ENCODE measurements at places on chromosomes 1 and 21.

DNA sequence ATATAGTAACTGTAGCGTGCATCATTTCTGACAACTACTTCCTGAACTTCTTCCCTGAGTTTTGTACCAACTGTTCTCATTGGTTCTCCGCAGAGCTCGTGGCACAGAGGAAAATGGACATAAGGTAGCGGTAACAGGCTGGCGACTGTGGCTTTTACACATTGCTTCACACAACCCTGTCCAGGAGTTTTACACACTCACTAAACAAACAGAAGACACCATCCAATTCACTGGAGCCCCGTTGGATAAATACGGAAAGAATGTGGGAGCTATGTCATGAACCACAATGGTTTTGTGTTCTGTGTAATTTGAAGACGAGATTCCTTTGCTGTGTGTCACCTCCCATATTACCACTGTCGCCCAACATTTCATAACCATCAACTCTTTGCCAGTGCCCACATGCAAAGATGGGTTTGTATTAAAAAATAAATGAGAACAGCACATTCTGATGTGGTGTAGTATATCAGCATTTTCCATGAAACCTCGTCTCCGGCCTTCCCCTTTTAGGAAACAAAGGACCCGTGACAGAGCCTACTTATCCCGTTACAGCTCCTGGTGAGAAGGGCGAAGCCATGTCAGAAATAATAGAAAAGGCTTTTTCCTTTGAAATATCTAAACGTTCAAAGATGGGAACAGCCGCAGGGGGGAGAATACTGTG lies 47.4 kb upstream of the ENAH start:
- H3K4me1 ChIP-seq: no peaks in the 10 kb centered on the region
- no peaks in the 10 kb centered on the region for H3K36me3 ChIP-seq
- H3K4me3 ChIP-seq: no peak overlapping the region

DNA sequence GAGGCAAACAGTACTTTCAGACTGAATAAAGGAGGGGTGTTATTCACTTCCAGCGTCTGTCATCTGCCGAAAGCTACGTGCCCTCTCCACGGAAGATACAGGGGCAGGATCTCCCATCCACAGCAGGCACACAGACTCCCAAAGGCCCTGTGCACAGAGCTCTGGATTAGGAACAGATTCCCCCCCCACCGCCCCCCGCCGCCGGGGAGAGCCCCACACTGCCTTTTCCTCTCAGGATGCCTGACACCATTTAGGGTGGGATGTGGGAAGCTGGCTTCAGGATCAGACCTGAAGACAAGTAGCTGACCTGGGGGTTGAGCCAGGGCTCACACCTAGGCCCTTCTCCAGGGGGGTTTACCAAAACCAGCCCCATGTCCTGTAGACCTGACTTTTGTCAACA lies 8.4 kb upstream of the TCP10L start:
- H3K27me3 ChIP-seq: no peaks in the 10 kb centered on the region
- no peak for DNase-seq
- H3K36me3 ChIP-seq: no peaks in the 10 kb centered on the region
- no peak overlapping the region for H3K4me3 ChIP-seq
- peaks cover 10% of the 10 kb centered on the region for H3K4me1 ChIP-seq

DNA sequence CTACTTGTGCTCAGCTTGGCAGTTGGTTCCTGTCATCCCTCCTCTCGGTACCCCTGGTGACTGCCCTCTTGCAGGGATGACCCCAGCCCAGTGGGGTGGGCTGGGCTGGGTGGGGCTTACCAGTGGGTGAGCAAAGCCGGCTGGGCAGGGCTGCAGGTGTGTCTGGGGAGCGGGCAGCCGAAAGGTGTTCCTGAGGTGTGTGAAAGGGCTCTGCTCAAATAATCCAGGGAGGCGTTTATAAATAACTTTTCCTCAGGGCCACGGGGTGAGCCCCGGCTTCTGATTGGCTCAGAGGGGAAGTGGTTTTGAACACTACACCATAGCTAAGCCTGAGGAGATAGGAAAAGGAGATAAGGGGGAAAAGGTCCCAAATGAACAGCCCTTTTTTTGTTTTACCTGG lies at the start of gene SLC26A9:
Gene SLC26A9 (minus strand): TSS at position 212 of the 400 bp plus-strand sequence. CDS start 7,636 bp downstream, outside the sequence.
- H3K27me3 ChIP-seq: peaks cover 38% of the 10 kb centered on the region
- H3K36me3 ChIP-seq: no peaks in the 10 kb centered on the region
- no peaks in the 10 kb centered on the region for H3K4me1 ChIP-seq
- no peak within 1 kb of the TSS for H3K4me3 ChIP-seq
- H3K27ac ChIP-seq: no peak within 1 kb of the TSS
- no peak for DNase-seq

DNA sequence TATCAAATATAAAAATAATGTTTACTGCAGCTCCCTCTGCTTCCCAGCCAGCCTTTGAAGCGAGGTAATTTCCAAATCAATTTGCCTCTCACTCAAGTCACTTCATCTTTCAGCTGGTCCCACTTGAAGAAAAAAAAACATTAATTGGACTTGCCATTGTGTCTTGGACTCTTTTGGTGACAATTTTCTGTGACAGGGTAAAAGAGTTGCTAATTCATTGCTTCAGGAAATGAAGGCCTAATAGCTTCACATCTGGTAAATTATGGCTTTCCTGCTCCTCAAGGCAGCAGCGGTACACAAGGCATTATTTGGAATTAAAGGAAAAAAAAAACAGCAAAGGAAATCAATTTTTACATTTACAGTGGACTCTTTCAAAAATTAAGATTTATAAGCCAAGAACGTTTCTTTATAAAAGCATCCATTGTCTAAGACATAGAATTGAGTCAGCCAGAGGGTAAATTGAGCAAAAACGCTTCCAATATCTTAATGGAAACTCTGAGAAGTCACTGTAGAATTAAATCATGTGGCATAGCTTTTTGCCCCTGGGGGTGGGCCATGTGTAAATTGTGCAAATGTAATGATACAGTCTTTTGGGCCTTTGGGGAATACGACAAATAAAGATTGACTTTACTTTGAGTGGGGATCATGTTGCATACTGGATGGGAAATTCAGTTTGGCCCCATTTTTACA lies 102.5 kb downstream of the LYPLAL1 start:
- no peak overlapping the region for H3K4me3 ChIP-seq
- no peak overlapping the region for H3K27ac ChIP-seq
- H3K36me3 ChIP-seq: no peaks in the 10 kb centered on the region
- no peak for DNase-seq
- no peaks in the 10 kb centered on the region for H3K27me3 ChIP-seq
- H3K4me1 ChIP-seq: no peaks in the 10 kb centered on the region

- DNase-seq: no peak
- H3K36me3 ChIP-seq: peaks cover 31% of the 10 kb centered on the region
- H3K4me1 ChIP-seq: peaks cover 4% of the 10 kb centered on the region
- no peak overlapping the region for H3K4me3 ChIP-seq
- no peaks in the 10 kb centered on the region for H3K27me3 ChIP-seq
Observed at GRCh38 chr1:19338323-19338762, 26.2 kb downstream of the SLC66A1 start.

DNA sequence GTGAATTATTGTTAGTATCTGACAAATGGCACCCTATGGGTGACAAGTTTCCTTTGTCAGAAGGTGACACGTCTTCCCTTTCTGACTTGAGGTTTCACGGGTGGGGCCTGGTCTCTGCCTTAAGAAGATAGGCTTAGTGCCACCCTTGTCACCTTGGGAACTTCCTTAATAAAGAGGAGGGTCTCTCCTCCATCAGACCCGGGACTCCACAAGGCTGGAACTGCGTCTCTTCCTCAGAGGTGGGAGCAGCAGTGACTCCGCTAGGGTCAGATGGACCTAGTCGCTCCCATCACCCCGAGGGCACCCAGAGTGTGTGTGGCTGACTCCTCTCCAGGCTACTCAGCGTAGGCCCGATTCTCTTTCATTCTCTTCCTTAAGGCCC lies 774 bp upstream of the WDTC1 start:
- peak; percentile 22 for DNase-seq
- peaks cover 29% of the 10 kb centered on the region for H3K4me1 ChIP-seq
- no peaks in the 10 kb centered on the region for H3K27me3 ChIP-seq
- H3K36me3 ChIP-seq: peaks cover 2% of the 10 kb centered on the region
- peak overlapping the region; percentile 86 for H3K27ac ChIP-seq
- peak overlapping the region; percentile 96 for H3K4me3 ChIP-seq

GRCh38 chr1:6001992-6002576 lies 9.9 kb upstream of the NPHP4 start:
- no peak overlapping the region for H3K27ac ChIP-seq
- no peak for DNase-seq
- peaks cover 2% of the 10 kb centered on the region for H3K36me3 ChIP-seq
- no peak overlapping the region for H3K4me3 ChIP-seq
- peaks cover 20% of the 10 kb centered on the region for H3K4me1 ChIP-seq
- H3K27me3 ChIP-seq: no peaks in the 10 kb centered on the region

- DNase-seq: no peak
- no peaks in the 10 kb centered on the region for H3K27me3 ChIP-seq
- H3K36me3 ChIP-seq: peaks cover 51% of the 10 kb centered on the region
- H3K4me3 ChIP-seq: no peak overlapping the region
- peaks cover 31% of the 10 kb centered on the region for H3K4me1 ChIP-seq
Observed at GRCh38 chr1:19384113-19384512, 72.0 kb downstream of the SLC66A1 start.

- no peaks in the 10 kb centered on the region for H3K36me3 ChIP-seq
- H3K27ac ChIP-seq: no peak overlapping the region
- no peak for DNase-seq
- no peaks in the 10 kb centered on the region for H3K4me1 ChIP-seq
- peaks cover 3% of the 10 kb centered on the region for H3K27me3 ChIP-seq
Observed at GRCh38 chr1:48591181-48591580, 119.2 kb upstream of the SPATA6 start.

- no peak overlapping the region for H3K4me3 ChIP-seq
- H3K36me3 ChIP-seq: peaks cover 4% of the 10 kb centered on the region
- no peak for DNase-seq
- no peaks in the 10 kb centered on the region for H3K27me3 ChIP-seq
- H3K4me1 ChIP-seq: peaks cover 17% of the 10 kb centered on the region
- no peak overlapping the region for H3K27ac ChIP-seq
Observed at GRCh38 chr1:226461087-226461486, 53.2 kb upstream of the PARP1 start.

GRCh38 chr1:4034318-4034887 lies 134.3 kb upstream of the C1orf174 start:
- no peak for DNase-seq
- no peak overlapping the region for H3K4me3 ChIP-seq
- no peaks in the 10 kb centered on the region for H3K36me3 ChIP-seq

DNA sequence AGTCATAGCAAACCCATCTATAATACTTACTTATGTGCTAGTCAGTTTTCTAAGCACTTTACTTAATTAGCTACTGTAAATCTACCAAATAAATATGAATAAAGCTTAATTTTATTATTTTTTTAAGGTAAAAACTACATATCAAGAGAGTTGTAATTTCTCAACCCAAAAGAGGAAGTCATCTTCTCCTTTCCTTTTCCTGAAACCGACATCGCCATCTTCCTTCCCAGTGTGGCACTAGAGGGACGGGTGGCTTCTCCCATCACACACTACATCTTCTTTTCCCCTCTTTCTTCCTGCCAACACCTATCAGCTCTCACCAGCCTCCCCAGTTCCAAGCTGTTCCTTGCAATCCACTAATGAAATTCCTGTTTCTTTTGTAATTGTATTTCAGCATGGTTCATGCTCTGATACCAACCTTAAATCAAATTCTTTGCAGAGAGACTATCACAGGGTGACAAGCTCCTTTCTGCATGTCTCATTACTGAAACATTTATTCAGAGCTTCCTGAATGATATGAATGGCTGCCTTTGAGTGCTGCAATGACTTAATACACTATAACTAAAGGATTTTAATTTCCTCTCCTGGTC lies 251.6 kb upstream of the FAM78B start:
- no peaks in the 10 kb centered on the region for H3K4me1 ChIP-seq
- H3K27me3 ChIP-seq: no peaks in the 10 kb centered on the region
- DNase-seq: no peak
- no peak overlapping the region for H3K4me3 ChIP-seq
- H3K27ac ChIP-seq: no peak overlapping the region

GRCh38 chr1:229155472-229155871 lies 115.4 kb upstream of the RAB4A start:
- peak overlapping the region; percentile 69 for H3K27ac ChIP-seq
- peaks cover 36% of the 10 kb centered on the region for H3K4me1 ChIP-seq
- H3K4me3 ChIP-seq: peak overlapping the region; percentile 34
- no peaks in the 10 kb centered on the region for H3K27me3 ChIP-seq

GRCh38 chr1:221897321-221897721 lies 155.4 kb upstream of the DUSP10 start:
- H3K4me1 ChIP-seq: no peaks in the 10 kb centered on the region
- no peak overlapping the region for H3K27ac ChIP-seq
- peaks cover 13% of the 10 kb centered on the region for H3K27me3 ChIP-seq
- no peak overlapping the region for H3K4me3 ChIP-seq

DNA sequence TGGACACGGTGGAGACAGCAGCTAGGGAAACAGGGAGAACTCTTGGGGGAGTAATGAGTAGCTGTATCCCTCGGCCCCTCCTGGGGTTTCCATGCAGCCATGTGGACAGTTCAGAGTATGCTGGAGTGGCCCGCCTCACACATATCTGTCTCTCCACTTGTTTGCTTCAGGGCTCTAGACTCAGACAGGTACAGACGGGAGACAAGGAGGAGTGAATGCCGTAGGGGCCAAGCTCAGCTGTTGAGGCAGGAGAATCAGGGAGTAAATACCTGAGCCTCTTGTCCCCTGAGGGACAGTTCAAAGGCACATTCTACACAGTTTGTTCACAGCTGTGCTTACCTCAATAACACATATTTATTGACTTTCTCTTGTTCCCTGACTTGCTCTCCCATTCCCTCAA lies 7.7 kb upstream of the PTGFRN start:
- no peaks in the 10 kb centered on the region for H3K27me3 ChIP-seq
- no peak for DNase-seq
- H3K36me3 ChIP-seq: no peaks in the 10 kb centered on the region
- no peaks in the 10 kb centered on the region for H3K4me1 ChIP-seq
- H3K4me3 ChIP-seq: no peak overlapping the region
- H3K27ac ChIP-seq: no peak overlapping the region

DNA sequence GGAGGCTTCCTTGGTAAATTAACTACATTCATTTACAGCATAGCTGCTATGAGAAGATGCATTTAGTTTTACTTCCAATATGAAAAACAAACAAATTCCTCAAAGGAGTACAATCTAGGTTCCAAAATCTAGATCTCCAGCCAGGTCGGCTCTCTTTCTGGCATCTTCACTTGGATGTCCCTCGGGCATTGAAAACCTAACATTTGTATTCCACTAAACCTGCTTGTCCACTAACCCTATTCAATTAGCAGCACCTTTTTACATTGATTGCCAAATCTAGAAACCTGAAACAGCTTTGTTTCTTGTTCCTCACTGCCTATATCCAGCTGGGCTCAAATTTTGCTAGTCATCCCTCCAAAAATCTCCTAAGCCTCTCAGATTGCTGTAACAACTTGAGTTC lies 14.3 kb upstream of the CXADR start:
- no peak for DNase-seq
- H3K36me3 ChIP-seq: no peaks in the 10 kb centered on the region
- H3K4me1 ChIP-seq: no peaks in the 10 kb centered on the region
- H3K4me3 ChIP-seq: no peak overlapping the region

GRCh38 chr1:182107209-182107608 lies 45.7 kb upstream of the ZNF648 start:
- no peaks in the 10 kb centered on the region for H3K36me3 ChIP-seq
- H3K4me1 ChIP-seq: no peaks in the 10 kb centered on the region
- H3K4me3 ChIP-seq: no peak overlapping the region
- no peak for DNase-seq
- H3K27me3 ChIP-seq: peaks cover 23% of the 10 kb centered on the region
- H3K27ac ChIP-seq: no peak overlapping the region
